ENCODE measurements at places on chromosomes 3 and 15. TPM values are rescaled to one million over a fixed set of nuclear protein-coding genes. Genes with fewer than 3 reads are reported as not detected.
A peak's percentile ranks its signal among the peaks of the same experiment; 100 is the strongest.

The SPRED1 gene
- 51.0 TPM for total RNA-seq

The ACAD11 gene
- total RNA-seq: 14.6 TPM

The CFAP100 gene
- total RNA-seq: not detected

The P2RY13 gene
- total RNA-seq: not detected

The RFTN1 gene
- 2.8 TPM for total RNA-seq

The PLXNA1 gene
- 43.8 TPM for total RNA-seq

The IL16 gene
- total RNA-seq: 6.4 TPM

The GNAT1 gene
- total RNA-seq: not detected

The SIAH2 gene
- total RNA-seq: 22.1 TPM

The NCKIPSD gene
- 16.6 TPM for total RNA-seq

DNA sequence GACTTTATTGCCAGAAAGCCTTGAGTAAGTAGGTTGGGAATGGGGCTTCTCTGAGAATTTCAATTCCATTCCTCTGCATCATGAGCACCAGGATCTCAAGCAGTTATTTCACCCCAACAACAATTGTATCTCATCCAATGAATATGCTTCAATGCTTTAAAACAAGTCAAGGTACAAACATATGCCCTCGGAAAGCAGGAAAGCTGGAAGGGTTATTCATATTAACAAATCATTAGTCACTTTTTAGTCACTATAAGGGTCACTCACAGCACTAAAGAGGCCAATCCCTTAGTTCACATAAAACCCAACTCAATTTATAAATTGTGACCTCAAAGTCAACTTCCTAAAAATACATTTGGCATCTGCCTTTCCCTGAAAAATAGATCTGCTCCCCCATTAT lies 16.2 kb downstream of the MB21D2 start:
- DNase-seq: no peak

DNA sequence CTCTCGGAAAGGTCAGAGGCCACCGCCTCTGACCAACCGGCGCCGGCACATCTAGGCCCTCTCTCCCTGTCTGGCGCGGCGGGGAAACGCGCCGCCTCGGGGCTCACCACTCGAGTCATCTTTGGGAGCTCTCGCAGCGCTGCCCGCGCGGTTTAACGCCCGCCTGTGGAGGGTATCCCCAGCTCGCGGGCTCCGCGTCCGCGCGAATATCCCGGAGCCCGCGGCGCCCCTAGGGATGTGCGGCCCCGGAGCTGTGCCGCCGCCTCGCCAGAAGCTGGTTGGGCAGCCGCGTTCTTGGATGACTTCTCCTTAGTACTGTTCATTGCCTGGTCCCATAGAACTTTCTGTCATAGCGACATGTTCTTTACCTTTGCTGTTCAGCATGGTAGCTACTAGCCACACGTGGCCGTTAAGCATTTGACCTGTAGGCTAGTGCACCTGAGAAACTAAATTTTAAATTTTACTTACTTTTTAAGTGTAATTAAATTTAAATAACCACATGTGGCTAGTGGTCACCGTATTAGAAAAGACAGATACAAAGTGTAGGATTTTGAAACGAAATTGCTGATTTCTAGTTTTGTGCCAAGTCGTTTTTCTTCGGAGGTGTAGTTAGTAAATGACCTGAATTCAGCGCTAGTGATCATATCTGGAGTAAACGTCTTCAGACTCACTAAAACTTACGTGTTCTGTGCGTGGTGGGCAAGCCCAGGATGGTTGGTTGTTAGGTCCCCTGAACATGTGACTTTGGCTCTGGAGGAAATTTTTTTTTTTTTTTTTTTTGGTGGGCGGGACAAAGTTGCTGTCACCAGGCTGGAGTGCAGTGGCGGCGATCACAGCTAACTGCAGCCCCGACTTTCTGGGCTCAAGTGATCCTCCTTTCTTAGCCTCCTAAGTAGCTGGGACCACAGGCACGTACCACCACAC lies 835 bp downstream of the ARIH2 start:
- DNase-seq: peak; percentile 72

GRCh38 chr15:56471440-56472069 lies 6.6 kb upstream of the MNS1 start:
- no peak for DNase-seq

GRCh38 chr3:95399585-95399984 lies 1336.7 kb downstream of the NSUN3 start:
- no peak for DNase-seq

DNA sequence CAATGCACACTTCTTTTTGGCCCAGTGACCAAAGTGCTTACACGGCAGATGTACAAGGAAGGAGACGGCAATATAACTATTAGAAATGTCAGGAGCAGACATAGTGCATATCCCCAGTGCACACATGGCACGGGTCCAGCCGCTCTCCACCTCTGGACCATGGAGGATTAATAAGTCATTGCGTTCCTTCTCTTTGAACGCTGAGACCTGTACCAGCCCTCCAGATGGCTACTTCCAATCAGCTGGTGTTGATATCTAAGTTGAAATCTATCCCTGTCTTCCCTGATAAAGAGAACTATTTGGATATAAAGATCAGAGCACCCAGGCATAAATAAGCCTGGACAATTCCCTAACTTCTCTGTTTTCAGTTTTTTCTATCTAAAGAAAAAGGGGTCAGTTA lies 212.5 kb downstream of the CADPS start:
- DNase-seq: no peak

- DNase-seq: no peak
Observed at GRCh38 chr15:59143281-59143680, 38.3 kb downstream of the CCNB2 start.

DNA sequence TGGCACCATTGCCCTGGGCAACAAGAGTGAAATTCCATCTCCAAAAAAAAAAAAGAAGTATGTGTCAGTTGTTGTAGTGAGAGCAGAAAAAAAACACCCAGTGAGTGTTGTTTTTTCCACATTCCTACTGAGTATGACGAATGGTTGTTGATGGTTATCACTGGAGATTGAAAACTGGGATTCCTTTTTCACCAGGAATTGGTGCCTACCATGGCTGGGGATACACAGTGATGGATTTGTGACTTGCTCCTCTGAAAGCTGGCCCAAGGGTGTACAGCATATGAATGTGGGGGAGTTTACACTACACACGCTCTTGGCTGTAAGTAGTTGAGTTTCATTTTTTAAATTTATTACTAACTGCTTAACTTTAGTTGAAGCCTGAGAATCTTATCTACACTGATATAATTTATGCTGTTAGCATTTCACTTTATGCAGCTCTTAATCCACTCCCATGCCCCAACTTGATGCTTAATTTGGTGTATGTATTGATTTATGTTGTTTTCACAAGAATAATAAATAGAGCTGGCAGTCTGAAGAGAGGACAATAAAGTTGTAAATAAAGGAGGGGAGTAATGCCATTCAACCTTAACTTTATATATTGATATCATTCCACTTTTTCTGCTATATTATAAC lies 56.0 kb upstream of the MME start:
- no peak for DNase-seq

- peak; percentile 87 for DNase-seq
Observed at GRCh38 chr3:116423374-116423773, 21.9 kb downstream of the LSAMP start.

GRCh38 chr3:10389995-10390394 lies 69.1 kb upstream of the SEC13 start:
- no peak for DNase-seq

DNA sequence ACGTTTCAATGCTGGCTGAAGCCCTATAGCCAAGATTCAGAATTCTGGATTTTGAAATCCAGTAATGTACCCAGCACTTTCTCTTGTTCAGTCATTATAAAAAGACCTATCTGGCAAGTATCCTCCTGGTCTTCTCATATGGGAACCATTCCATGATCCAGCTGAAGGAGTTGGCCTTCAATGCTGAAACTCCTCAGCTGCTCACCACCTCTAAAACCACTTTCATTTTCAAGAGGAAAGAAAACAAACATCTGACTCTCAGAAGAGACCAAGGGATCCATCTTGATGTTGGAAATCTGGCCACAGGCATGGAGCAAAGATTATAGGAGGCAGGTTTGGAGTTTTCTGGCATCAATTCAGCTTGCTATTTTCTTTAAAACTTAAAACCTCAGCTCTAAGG lies 235.4 kb downstream of the FMN1 start:
- peak; percentile 41 for DNase-seq

DNA sequence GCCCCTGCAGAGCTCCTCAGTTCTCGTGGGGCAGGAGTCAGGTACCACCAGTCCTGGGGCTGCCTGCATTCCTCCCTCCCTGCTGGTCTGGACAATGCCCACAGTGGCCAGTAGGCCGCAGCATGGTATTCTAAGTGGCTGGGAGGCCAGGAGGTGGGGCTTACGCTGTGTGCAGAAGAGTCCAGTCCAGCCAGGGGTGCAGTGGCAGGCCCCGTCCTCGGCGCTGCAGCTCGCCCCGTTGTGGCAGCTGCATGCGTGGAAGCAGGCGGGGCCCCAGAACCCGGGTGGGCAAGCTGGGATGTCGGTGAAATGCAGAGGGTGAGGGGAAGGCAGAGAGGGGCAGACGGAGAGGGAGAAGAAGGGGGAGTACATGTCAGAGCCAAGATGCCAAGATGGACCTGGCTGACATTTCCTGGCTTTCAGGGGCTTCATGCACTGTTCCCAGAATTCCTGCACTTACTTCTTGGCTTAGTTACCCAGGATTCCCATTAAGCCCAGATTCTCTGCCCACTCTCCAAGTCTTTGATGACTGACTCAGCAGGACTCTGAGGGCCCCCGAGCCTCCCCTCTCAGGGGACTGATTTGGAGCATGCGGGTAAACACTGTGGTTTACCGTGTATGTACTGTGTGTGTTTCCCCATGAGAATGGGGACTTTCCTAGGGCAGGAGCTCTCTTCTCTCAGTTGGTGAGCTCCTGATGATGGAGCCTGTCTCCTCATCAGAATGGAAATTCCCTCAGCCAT lies 47.5 kb downstream of the RAB11A start:
- peak; percentile 81 for DNase-seq

- DNase-seq: no peak
Observed at GRCh38 chr15:70703096-70703878, 60.1 kb downstream of the UACA start.

DNA sequence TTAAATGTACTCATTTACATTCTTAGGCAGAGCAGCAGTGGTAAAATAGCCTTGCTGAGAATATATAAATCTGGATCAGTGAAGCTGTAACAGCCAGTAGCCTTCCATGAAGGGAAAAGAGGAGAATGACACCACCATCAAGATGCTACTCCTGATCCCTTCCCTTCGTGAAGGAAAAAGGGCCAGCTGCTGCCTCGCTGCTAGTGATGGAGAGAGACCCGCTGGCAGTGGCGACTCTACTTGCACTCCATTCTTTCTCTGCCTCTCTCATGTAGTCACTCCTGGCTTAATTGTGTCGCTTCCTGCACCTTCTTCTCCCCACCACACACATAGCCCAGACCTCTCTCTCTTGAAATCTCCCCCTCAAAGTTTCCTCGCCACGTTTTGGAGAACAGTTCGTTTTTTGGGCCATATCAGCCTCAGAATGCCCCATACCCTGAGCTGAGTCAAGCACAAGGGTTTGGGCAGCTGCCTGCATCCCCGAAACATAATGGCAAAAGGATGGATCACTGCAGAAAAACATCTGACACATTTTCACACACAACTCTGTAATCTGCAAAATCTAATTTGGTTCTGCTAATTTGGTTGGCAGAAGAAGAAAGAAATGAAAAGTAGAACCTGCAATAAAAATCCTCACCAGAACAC lies 460.3 kb upstream of the IL12A start:
- DNase-seq: no peak

Data from SK-MEL-5 (cell line).